Right hindlimb (tissue), 1 donor: ENCODE measurements at places on chromosomes 11 and 22.
A peak's percentile ranks its signal among the peaks of the same experiment; 100 is the strongest.

DNA sequence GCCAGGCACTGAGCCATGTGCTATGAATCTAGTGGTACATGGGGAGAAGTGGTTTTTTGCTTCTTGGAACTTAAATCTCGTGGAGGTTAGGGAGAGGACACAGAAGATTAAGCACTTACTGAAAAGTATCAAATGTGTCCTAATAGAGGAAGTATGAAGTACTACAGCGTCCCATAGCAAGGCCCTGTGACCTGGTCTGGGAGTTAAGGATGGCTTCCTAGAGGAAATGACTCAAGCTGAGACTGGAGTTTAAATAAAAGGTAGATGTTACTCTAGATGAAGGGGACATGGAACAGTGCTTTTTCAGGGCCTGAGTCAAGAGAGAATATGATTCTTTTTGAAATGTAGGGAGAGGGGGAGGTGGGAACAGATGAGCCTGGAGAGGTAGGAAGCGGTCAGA, 202.9 kb downstream of the GRIK4 start:
- no peak for DNase-seq

DNA sequence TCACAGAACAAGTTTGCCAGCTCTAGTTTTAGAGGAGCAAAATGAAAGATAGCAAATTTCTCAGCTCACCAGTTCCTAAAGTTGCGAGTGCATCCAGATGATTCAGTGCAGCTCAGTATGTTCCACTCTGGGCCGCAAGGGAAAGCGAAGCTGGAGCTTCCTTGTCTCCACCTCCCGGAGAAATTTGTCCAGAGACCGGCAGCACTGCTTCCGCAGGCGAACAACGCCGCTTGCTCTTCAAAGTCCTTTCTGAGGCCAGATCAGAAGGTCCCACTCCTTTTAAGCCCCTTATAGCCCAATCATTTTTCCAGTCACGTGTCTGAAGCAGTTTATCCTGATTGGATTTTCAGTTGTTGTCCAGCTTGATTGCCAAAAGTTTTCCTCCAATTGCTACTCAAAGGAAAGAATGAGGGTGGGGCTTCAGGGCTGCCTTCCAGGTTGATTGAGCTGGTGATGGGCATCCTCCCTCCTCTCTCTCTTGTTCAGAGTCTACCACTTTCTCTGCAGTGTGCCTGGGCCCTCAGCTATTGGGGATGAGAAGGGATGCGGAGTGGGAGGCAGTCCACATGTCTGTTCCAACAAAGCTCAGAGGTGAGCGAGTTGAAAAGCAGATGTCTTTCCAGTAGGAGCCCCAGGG, at the start of gene ZNF280A:
Gene ZNF280A (minus strand): TSS at position 251 of the 637 bp plus-strand sequence. CDS start 4,640 bp downstream, outside the sequence.
- no peak for DNase-seq

DNA sequence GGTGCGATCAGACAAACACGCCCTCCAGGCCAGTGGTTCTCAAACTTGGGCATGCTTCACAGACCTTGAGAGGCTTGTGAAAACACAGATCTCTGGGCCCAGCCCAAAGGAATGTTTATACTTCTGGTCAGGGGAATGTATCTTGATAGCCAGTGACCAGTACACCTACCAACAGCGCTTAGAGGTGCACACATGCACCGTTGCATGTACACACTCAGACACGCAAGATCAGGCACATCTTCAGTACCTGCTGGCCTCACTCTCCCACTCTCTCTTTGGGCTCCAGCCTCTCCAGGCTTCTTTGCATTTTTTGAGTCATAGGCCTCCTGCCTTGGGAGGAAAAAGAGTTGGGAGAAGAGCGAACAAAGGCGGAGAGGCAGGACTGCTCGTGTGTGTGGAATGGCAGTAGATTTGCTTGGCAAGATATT, 11.7 kb upstream of the FXYD6 start:
- no peak for DNase-seq

GRCh38 chr22:40560551-40560950, 76.0 kb downstream of the MRTFA start:
- no peak for DNase-seq

- DNase-seq, result no peak
These were observed 116.5 kb downstream of the SPON1 start for GRCh38 chr11:14079011-14079410.

GRCh38 chr22:50612528-50613221, 12.1 kb downstream of the MAPK8IP2 start:
- DNase-seq, result no peak

DNA sequence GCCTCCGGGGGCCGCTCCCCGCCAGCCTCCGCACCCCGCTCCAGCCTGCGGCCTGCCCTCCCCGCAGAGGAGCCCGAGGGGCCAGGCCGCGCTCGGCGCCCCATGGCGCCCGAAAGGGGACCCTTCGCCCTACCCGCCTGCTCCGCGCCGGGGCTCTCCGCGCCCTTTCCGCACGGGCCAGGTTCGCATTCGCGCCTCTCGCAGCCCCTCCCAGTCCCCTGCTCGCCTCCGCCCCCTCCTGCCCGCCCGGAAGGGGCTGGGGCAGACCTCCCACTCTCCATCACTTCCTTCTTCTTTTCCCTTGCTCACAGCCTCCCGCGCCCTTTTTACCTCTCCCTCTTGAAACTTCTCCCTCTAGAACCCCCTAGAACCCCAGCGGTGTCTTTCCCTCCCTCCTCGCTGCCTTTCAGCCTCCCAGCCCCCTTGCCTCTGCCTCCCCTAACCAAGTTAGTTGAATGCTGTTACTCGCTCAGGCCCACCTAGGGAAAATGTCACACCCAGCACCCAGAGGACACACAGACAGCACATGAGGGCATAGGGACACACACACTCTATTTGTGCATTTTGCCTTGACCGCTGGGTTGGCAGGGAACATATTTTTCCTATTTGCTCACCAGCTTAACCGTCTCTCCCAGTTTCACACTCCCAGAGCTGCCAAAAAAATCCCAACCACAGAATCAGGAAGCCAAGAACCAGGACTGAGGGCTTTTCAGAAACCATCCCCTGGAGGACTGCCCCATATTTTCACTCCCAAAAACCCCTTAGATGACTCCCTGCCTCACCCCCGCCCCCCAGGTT, at the start of gene SLC43A3:
Gene SLC43A3 (minus strand): TSS at position 193 of the 798 bp plus-strand sequence. CDS start 949 bp downstream, outside the sequence.
- peak; percentile 92 for DNase-seq
